Stimulated activated CD8-positive, alpha-beta memory T cell treated with anti-CD3 and anti-CD28 coated beads, Interleukin-4, amount 100 ng/mL, for 48 hours (primary cell): ENCODE measurements at places on chromosomes 16 and 17.

DNA sequence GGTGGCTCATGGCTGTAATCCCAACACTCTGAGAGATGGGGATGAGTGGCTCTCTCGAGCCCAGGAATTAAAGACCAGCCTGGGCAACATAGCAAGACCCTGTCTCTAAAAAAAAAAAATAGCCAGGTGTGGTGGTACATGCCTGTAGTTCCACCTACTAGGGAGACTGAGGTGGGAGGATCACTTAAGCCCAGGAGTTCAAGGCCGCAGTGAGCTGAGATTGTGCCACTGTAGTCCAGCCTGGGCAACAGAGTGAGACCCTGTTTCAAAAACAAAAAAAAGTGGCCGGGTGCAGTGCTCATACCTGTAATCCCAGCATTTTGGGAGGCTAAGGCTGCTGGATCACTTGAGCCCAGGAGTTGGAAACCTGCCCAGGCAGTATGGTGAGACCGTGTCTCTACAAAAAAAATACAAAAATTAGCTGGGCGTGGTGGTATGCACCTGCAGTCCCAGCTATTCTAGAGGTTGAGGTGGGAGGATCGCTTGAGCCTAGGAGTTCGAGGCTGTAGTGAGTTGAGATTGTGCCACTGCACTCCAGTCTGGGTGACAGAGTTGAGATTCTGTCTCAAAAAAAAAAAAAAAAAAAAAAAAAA, 3.0 kb downstream of the C16orf54 start:
- DNase-seq: no peak

DNA sequence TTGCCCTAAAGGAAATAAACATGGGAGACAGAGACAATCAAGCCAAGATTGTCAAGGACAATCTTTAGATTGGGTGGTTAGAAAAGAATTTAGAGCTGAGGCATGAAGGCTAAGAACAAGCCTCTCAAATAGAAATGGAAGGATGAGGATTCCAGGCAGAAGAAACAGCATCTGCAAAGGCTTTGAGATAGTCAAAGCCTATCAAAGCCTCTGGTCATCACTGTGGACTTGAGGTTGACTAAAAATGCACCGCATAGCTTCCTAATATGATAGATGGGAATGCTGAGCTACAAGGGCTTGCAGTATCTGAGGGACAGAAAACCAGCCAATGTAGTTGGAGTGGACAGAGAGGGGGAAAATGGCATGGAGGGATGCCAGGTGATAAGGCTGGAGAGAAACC, 109.8 kb upstream of the FAM20A start:
- no peak for DNase-seq

DNA sequence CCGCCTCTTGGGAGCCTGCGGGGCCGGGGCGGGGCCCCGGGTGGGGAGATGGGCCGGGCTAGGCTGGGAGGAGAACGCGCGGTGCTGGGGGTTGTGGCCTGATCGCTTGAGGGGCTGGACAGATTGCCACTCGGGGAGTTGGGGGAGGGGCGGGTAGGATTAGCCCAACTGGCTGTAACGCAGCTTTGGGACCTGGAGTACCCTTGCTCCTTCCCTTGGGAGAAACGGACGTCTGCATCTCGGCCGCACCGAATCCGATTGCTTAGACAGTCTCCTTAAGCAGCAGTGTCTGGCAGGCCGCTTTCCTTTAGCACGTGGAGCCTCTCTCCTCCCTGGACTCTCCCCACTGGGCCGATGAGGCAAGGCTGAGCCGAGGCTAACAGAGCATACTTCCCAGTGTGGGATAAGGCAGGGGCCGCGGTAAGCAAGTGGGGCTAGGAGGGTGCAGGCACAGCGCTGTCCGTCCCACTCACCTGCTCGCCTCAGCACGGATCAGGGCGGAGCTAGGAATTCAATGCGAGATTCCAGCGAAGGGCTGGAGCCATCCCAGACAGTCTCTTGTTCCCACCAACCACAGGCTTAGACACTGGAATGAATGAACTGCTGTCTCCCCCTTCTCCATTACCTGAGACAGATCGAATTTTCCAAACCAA, 540 bp upstream of the ACLY start:
- no peak for DNase-seq

GRCh38 chr16:86222965-86223551, 287.3 kb upstream of the FOXF1 start:
- DNase-seq: no peak

DNA sequence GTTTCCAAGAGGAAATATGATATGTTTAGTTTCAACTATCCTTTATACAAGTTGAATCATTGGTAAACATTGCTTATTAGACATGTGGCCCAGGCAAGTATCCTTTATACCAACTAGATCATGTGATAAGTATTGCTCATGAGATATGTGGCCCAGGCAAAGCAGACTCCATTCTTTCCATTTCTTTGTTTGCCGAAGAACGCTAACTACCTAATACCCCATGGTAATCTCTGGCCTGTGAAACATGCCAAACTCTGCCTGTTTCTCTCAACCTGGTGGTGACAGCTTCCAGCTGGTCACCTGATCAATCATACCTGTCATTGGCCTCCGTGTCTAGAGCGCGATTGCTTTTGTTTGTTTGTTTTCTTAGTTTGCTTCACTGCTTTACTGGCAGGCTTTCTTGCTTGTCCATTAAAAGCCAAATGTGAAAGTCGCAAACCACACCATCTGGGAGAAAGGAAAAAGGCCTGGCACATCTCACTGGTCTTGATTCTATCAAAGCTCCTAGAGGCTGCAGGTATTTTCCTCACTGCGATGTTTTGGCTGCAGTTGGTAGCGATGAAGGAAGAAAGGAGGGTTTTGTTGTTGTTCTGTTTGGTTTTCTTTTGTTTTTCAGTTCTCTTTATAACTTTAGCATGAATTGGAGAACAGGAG, 686.2 kb downstream of the KCNJ2 start:
- DNase-seq: no peak

DNA sequence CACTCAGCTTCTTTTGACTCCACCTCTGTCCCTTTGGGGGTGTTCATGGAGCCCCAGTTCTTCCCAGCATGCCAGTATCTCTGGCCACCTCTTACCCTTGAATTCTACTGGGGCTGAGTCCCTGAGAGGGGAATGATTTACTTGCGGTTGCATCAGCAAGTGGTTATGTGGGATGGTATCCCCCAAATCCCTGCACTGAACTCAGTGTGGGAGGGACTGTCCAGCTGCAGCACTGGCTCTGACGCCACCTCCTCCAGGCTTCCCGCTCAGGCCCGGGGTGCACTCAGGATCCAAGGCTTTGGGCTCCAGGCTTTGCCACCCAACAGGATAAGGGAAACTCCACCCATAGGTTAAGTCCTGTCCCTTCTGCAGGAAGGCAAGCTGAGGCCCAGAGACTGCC, 21.1 kb upstream of the BRD7 start:
- DNase-seq: no peak
